ENCODE measurements at places on chromosomes 3 and 15. TPM values are rescaled to one million over a fixed set of nuclear protein-coding genes. Genes with fewer than 3 reads are reported as not detected.
A peak's percentile ranks its signal among the peaks of the same experiment; 100 is the strongest.

DNA sequence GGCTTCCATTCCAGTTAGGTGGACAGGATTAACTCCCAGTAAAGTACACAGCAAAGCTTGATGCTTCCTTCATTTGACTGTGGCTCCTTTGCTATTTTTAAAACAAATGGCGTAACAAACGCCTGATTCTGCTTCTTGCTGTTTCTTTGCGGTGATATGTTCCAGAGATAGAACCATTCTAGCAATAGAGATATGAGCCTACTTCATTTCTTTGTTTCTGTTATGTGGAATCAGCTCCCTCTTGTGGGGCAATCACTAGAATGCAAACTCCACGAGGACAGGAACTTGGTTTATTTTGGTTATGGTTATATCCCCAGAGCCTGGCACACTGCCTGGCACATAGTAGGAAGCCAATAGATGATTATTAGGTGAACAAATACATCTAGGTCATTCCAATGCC, 122.6 kb upstream of the SLC6A11 start:
- DNase-seq: no peak

DNA sequence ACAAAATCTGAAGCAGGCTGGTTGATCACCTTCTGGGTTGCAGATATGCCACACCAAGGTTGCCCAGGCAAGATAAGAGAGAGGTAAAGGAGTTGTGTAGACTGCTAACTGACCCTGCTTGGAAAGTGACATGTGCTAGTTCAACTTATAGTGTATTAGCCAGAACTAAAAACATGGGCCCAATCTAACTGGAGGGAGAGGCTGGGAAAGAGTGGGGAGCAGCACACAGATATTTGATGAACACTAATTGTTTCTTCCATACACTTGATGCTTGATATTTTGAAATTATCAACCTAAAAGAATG, 55.1 kb upstream of the ADGRG7 start:
- no peak for DNase-seq

DNA sequence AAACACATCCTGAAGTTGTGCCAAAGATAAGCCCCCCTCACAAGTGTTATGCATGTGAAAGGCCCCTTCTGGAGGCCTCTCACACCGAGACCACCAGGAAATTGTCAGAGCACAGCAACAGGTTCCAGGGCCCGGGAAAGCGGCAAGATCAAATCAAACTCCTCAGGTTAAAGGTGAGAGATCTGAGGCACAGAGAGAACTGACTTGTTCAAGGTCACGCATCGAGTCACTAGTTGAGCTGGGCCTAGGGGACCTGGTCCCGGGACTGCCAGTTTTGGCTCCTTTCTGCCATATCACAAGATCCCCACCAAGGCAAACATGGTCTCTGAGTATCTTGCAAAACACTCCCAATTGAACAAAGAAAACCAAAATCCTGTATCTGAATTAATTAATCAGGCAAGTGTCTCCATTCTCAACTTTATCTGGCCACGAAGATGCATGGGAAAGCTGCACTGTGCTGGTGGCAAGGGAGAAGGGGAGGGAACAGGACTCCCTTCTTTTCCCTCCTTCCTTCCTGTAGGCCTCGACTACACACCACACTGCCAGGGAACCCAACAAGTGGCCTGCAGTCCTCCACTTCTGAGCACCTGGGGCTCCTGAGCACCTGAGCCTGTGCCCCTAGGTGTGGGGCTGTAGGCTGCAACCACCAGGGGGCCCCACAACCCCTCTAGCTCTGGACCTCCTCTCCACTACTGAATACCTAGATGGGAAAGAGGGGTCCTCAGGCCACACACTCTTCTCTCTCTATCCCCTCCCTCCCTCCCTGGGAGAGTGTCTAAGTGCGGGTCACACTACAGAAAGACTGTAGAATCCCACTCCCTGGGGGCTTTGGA, 37.3 kb downstream of the ANP32A start:
- no peak for DNase-seq

DNA sequence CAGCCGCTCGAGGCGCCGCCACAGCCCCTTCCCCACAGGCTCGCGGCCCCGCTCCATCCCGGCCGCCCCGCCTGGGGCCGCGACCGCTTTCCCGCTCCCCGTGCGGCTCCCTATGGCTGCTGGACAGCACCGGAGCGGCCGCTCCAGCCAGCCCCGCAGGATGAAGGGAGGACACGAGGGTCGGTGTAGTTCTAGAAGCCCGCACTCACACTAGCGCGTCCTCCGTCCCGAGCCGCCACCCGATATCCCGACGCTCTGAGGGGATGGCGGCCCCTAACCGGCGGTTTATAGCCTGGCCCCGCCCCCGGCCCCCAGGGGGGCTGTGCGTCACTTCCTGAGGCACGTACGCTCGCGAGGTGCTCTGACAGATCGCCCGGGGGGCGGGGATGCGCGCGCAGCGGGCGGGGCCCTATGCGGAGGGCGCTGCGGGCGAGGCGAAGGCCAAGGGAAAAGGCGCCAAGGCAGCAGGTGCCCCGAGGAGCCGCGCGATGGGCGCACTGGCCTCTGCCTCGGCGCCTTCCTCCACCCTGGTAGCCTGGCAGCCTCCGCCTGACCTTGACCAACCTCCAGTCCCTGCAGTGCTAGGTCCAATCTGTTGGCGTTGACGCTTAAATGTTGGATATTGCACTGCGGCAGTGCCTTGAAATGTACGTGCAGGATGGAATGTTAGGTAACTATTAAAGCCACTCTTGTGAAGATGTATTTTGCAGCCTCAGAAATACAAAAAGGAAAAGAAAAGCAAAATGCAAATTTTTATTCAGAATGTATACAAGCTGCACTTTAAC, at the start of gene TFRC:
Gene TFRC (minus strand): TSS at position 257 of the 785 bp plus-strand sequence. CDS start 4,991 bp downstream, outside the sequence.
- DNase-seq: peak; percentile 94

DNA sequence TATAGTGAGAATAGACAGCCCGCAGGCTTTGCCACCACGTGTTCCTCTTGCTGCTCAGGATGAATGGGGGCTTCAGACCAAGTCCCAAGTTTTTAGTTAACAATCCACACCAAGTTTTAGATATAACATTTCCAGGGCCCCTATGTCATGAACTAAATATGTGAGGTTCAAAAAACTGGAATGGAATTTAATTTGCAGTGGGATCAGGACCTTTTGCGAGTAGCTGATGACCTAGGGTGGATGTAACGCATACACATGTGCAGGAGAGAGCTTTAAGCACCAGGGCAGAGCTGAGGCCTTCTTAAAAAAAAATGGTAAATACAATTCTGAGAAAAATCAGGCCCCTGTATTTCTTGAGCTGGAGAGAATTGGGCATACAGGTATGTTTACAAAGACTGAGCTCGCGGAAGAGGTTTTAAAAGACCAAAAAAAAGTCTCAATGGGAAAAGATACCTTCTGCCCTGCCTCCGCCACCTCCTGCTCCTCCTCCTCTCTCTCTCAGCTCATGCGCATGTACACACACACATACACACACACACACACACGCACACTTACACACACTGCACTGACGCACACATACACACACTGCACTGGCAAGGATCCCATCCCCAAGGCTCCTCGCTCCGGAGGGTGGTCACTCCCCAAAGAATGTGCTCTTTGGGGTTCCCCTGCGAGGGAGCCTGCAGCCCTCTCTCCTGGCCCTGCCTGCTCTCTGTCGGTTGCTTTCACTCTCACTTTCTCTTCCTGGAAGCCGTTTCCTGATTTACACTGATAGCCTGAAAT, 48.2 kb upstream of the IGF1R start:
- peak; percentile 74 for DNase-seq

- no peak for DNase-seq
Measured at GRCh38 chr3:126438186-126438585, 37.5 kb downstream of the ZXDC start.

DNA sequence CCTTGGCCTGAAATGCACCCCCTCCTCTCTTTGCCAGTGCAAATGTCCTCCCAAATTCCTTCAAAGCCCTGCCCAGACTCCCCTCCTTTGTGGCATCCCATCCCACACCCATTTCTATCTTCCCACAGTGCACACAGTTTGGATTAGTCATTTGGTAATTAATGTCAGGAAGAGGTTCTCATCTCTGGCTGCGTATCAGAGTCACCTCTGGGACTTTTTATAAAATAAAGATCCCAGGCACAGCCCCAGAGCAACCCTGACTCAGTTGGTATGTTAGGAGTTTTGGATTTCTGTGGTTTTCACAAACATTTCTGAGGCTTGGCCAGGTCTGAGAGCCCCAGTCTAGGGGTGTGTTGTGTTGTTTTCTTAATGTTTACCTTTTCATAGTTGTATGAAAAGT, 41.6 kb downstream of the C3orf20 start:
- DNase-seq: no peak

DNA sequence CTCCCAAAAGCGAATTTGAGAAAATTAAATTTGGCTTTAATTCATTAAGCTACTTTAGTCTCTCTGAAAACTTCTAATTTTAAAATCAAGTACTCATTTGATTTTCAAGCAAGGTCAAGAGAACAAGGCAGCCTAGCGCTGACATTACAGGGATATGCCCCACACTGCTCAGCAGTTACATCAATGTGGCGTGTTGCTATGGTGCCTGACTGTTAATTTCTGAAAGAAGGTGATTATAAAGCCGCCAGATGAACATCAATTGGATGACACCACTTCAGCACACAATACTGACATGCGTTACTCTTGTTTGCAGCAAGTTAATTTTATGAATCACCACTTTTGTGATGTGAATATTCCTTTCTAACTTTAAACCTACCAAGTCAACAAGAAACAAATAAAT, 284.4 kb downstream of the FOXP1 start:
- DNase-seq: no peak

Gene MYLK
- 513 TPM for polyA plus RNA-seq

Gene C3orf52
- 7.7 TPM for polyA plus RNA-seq

Gene SLC28A1
- polyA plus RNA-seq: 0.13 TPM

Gene RBP2
- polyA plus RNA-seq: 0.88 TPM

Gene LNP1
- polyA plus RNA-seq: 7.6 TPM

All from right lung (tissue), 10 donors.